Osteoblast (primary cell): ENCODE measurements at places on chromosomes 6 and 20. TPM values are rescaled to one million over a fixed set of nuclear protein-coding genes. Genes with fewer than 3 reads are reported as not detected.

DNA sequence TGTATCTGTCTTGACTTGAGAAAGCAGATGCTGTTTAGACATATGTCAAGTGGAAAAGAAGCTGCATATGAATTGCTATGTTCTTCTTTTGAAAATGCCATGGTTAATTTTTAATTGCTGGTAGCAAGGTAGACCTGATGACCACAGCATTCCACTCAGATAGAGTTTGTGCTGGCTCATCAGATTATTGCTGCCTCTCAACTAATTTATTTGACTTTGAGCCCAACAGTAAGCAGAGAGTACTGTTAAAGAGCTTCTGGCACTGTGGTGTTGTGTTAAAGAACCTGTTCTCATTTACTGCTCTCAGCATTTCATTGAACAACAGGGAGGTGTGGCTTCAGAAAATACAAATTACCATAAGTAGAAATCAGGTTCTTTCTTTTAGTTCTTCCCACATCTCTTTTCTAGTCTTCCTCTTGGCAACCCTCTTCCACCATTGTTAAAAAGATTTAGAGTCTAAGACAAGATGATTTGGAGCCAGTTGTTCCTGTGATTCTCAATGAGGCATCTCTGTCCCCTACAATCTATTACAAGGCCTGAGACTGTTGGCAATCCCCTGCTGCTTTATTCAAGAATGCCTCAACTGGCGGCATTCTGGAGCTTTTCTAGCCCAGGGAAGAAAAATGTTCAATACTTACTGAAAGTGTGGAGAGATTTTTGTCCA lies 967.6 kb upstream of the GJE1 start:
- DNase-seq = no peak

DNA sequence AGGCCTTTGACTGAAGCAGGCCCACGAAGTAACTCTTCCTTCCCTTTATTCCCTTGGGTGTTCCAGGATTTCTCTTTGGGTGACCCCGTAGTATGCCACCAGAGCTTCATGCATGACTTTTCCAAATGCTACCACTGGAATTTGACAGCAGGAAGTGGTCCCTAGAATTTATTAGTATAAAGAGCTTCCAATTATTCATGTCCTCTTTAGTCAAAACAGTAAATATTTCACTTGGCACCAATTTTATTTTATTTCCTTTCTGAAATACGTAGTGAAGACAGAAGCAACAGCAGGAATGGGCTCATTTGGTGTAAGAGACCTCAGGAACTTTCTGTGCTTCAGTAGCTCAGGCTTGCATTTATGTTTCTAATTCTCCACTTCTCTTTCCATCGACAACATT lies 151.3 kb downstream of the LCA5 start:
- DNase-seq = no peak

- DNase-seq = no peak
These were observed 76.5 kb upstream of the SUPT3H start for GRCh38 chr6:45454008-45454911.

Gene PSORS1C1
- total RNA-seq = 1.2 and 2.2 TPM in 2 replicates
